Type B pancreatic cell (in vitro differentiated cells): ENCODE measurements at places on chromosomes 1 and 21.
A peak's percentile ranks its signal among the peaks of the same experiment; 100 is the strongest.

- no peak for DNase-seq
- H3K4me3 ChIP-seq: no peak overlapping the region
These were observed 5.9 kb downstream of the KIAA2013 start for GRCh38 chr1:11920239-11920903.

- H3K4me1 ChIP-seq: no peaks in the 10 kb centered on the region
- no peaks in the 10 kb centered on the region for H3K36me3 ChIP-seq
- no peak overlapping the region for H3K27ac ChIP-seq
These were observed 66.4 kb upstream of the TNFSF18 start for GRCh38 chr1:173117108-173117633.

DNA sequence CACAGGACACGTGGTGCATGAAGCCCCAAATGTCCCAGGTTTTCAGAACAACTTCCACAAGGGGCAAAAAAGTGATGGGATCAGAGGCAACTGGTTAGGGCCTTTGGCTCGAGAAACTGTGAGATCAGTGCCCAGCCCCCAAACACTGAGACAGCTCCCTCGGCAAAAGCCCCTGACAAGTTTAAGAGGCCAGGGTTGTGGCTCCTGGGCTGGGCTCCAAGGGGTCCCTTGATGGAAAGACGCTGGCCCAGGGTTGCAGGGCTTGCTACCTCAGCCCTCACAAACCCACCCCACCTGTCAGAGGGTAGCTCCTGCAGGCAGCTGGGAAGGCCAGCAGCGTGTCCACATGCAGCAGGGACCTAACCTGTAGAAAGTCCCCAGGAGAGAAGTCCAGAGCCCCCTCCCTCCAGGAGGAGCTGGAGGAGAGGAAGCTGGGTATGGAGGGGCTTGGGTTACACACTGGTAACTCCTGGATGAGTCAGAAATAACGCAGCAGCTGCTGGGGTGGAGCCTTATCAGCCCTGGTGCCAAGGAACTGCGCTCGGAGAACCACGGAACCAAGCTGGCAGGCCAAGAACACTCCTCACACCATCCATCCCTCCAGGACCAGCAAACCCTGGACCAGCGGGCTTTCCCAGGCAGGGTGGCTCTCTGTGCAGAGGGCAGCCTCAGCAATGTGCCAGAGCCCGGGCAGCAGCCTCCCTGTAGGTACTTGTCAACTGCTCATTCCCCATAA lies 37.5 kb downstream of the CTNNBIP1 start:
- no peak for DNase-seq
- peaks cover 16% of the 10 kb centered on the region for H3K4me1 ChIP-seq
- H3K27me3 ChIP-seq: no peaks in the 10 kb centered on the region
- no peak overlapping the region for H3K4me3 ChIP-seq
- H3K27ac ChIP-seq: no peak overlapping the region
- H3K36me3 ChIP-seq: no peaks in the 10 kb centered on the region

- H3K27ac ChIP-seq: no peak overlapping the region
- peaks cover 4% of the 10 kb centered on the region for H3K36me3 ChIP-seq
- H3K4me3 ChIP-seq: no peak overlapping the region
- no peak for DNase-seq
- H3K27me3 ChIP-seq: no peaks in the 10 kb centered on the region
These were observed 6.2 kb downstream of the E2F2 start for GRCh38 chr1:23524716-23525401.

- no peak overlapping the region for H3K4me3 ChIP-seq
- peaks cover 23% of the 10 kb centered on the region for H3K4me1 ChIP-seq
- DNase-seq: peak; percentile 59
- H3K27me3 ChIP-seq: no peaks in the 10 kb centered on the region
These were observed 254.4 kb downstream of the RHOU start for GRCh38 chr1:228989676-228989991.

- H3K4me3 ChIP-seq: no peak overlapping the region
- H3K36me3 ChIP-seq: no peaks in the 10 kb centered on the region
- no peaks in the 10 kb centered on the region for H3K27me3 ChIP-seq
- H3K27ac ChIP-seq: no peak overlapping the region
These were observed 48.9 kb downstream of the C4BPA start for GRCh38 chr1:207152792-207153468.

GRCh38 chr1:212368073-212368484 lies 46.6 kb downstream of the PACC1 start:
- no peak overlapping the region for H3K27ac ChIP-seq
- no peak for DNase-seq
- no peak overlapping the region for H3K4me3 ChIP-seq

- no peak overlapping the region for H3K27ac ChIP-seq
- no peaks in the 10 kb centered on the region for H3K27me3 ChIP-seq
- no peaks in the 10 kb centered on the region for H3K36me3 ChIP-seq
- H3K4me3 ChIP-seq: no peak overlapping the region
- peaks cover 14% of the 10 kb centered on the region for H3K4me1 ChIP-seq
These were observed 40.1 kb downstream of the SERTAD4 start for GRCh38 chr1:210272666-210273065.

GRCh38 chr1:181115368-181115684 lies 26.8 kb downstream of the IER5 start:
- peaks cover 49% of the 10 kb centered on the region for H3K4me1 ChIP-seq
- H3K27ac ChIP-seq: peak overlapping the region; percentile 62
- no peak overlapping the region for H3K4me3 ChIP-seq
- no peaks in the 10 kb centered on the region for H3K36me3 ChIP-seq
- peaks cover 3% of the 10 kb centered on the region for H3K27me3 ChIP-seq
- no peak for DNase-seq

DNA sequence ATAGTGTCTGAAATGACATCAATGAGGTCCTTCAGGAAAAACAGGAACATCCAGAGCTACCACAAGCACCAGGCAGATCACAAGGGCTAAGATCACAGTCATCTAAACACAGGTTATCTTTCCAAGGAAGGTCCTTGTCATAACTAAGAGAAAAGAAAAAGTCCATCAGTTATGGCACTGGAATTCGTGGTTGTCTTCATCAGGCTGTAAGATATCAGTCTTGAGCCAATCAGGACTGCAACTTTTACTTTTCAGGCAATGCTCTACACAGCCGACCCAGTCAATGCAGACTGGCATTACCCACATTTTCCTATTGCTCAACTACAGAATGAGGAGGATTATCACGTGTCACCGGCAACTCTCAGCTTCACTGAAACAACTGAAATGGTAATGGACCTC lies 26.4 kb downstream of the SORT1 start:
- no peak for DNase-seq
- no peaks in the 10 kb centered on the region for H3K27me3 ChIP-seq
- H3K36me3 ChIP-seq: peaks cover 10% of the 10 kb centered on the region
- peaks cover 5% of the 10 kb centered on the region for H3K4me1 ChIP-seq
- peak overlapping the region; percentile 89 for H3K27ac ChIP-seq

DNA sequence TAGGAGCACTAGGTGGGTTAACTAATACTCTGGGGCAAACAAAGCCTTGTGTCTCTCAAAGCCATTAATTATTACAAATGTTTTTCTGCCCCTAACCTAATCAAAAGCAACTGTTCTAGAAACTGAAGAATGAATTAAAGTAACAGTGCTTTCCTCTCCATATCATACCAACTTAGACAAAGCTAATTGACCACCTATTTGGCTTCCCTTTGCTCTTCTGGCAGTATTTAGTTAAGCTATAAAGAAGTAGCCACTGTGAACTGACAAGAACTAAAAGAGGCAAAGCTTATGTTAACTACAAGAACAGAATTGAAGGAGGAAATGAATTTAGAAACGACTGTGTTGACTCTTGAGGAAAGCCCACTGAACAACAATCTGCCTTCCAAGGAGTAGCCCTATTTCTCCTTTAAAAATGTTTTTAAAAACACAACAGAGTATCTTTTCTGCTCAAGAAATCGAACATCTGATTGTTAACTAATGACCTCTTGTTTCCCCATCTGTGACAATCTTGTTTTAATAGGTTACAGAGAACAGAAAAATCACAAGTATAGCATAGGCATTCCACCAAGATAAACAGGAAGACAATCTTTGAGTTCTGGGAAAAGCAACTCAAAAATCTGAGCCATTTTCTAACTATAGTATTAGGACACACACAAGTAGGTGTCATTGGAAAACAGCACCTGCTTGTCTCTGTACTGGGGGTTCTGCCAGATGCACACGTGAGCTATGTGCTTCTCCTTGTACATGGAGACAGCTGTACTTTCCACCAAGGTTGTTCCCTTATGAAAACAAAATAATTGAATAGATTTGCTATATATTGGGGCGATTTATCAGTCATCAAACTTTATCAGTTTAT lies 3.1 kb upstream of the EGLN1 start:
- H3K27me3 ChIP-seq: peaks cover 7% of the 10 kb centered on the region
- no peak overlapping the region for H3K27ac ChIP-seq
- H3K36me3 ChIP-seq: no peaks in the 10 kb centered on the region
- DNase-seq: no peak
- no peaks in the 10 kb centered on the region for H3K4me1 ChIP-seq
- no peak overlapping the region for H3K4me3 ChIP-seq

- H3K27me3 ChIP-seq: peaks cover 8% of the 10 kb centered on the region
- DNase-seq: no peak
- H3K4me3 ChIP-seq: no peak overlapping the region
- H3K4me1 ChIP-seq: no peaks in the 10 kb centered on the region
- no peaks in the 10 kb centered on the region for H3K36me3 ChIP-seq
These were observed 14.9 kb upstream of the MGST3 start for GRCh38 chr1:165616054-165616612.

- no peak overlapping the region for H3K4me3 ChIP-seq
- H3K27ac ChIP-seq: no peak overlapping the region
- H3K36me3 ChIP-seq: no peaks in the 10 kb centered on the region
- H3K4me1 ChIP-seq: peaks cover 5% of the 10 kb centered on the region
These were observed 9.0 kb downstream of the ADORA1 start for GRCh38 chr1:203136409-203137042.

GRCh38 chr21:41859297-41859980 lies 19.7 kb downstream of the PRDM15 start:
- DNase-seq: no peak
- H3K27ac ChIP-seq: no peak overlapping the region
- H3K4me3 ChIP-seq: no peak overlapping the region
- peaks cover 4% of the 10 kb centered on the region for H3K4me1 ChIP-seq
- no peaks in the 10 kb centered on the region for H3K27me3 ChIP-seq
- H3K36me3 ChIP-seq: peaks cover 11% of the 10 kb centered on the region

DNA sequence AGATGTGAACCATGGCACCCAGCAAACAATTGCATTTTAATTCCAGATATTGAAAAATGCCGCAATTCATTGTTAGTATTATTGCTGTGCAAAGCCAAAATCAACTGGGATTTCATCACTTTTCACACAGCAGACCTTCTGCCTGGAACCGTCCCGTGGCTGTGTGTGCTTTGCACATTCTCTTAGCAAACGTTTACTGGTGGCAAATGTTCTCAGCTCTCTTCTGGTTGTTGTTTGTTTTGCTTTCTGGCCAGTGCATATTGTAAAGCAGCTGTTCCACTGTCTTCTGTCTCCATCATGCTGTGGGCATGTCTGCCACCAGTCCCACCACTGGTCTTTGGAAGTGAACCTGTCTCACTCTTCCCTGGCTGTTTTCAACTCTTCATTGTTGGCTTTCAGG lies 19.8 kb upstream of the TTLL10 start:
- no peak for DNase-seq
- H3K27ac ChIP-seq: no peak overlapping the region
- no peaks in the 10 kb centered on the region for H3K27me3 ChIP-seq
- H3K36me3 ChIP-seq: no peaks in the 10 kb centered on the region

GRCh38 chr1:202086579-202087350 lies 36.0 kb upstream of the GPR37L1 start:
- H3K27me3 ChIP-seq: no peaks in the 10 kb centered on the region
- H3K4me3 ChIP-seq: peak overlapping the region; percentile 42
- no peaks in the 10 kb centered on the region for H3K36me3 ChIP-seq
- DNase-seq: no peak
- H3K27ac ChIP-seq: peak overlapping the region; percentile 87
- peaks cover 33% of the 10 kb centered on the region for H3K4me1 ChIP-seq

- no peak overlapping the region for H3K4me3 ChIP-seq
- no peaks in the 10 kb centered on the region for H3K27me3 ChIP-seq
- H3K27ac ChIP-seq: no peak overlapping the region
- H3K4me1 ChIP-seq: peaks cover 4% of the 10 kb centered on the region
- H3K36me3 ChIP-seq: no peaks in the 10 kb centered on the region
These were observed 85.3 kb downstream of the LEPR start for GRCh38 chr1:65505547-65506300.

DNA sequence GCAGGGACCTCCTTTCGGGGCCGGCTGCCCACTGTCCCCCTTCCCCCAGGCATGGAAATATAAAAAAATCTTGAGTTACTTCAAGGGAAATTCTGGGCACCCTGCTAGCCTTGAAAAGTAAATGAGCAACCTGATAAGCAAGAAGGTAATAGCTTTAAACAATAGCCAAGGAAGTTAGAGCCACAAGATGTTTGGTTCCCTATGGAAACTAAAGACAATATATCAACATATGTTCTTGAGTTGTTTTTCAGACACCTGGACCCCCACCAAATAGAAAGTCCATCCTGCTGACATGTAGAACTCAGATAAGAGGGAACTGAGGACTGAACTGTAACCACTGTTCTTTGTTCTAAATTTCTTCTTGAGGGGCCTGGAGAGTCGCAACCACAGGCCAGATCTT lies 19.3 kb upstream of the SLC35A3 start:
- H3K4me3 ChIP-seq: no peak overlapping the region
- no peak for DNase-seq
- no peaks in the 10 kb centered on the region for H3K27me3 ChIP-seq
- no peak overlapping the region for H3K27ac ChIP-seq
- H3K36me3 ChIP-seq: no peaks in the 10 kb centered on the region
- no peaks in the 10 kb centered on the region for H3K4me1 ChIP-seq

DNA sequence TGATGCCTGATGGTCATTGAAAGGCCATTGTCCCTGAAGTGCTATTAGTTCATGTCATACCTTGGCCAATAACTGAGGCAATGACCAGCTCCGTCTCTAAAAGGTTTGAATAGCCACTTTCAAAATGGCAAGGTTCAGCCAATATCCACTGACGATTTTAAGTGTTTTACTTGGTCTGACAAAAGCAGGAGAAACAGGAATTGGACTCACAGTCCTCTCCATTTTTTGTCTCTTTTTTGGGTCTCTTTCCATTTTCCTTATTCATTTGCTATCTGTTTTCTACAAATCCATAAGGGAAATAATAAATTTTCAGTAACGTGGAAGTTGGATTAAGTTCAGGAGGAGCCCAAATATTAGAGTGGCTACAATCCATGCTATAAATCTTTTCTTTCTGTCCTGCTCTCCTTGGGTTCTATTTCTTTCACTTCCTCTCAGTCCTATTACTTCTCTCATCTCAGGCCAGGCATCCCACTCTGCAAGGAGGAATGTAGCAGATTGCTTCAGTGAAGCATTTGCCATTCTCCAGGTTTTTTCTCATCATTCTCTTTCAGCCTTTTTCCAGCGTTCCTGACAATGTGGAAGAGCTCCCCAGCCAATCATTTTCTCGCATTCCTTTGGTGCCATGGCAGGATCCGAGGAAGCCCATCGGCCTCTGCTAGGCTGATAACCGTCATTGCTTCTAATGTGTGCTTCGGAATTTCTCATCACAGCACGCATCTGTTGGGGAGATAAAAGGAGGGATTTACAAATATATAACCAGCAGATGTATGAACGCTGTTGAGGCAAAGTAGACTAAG lies 414.5 kb downstream of the ADGRL2 start:
- no peaks in the 10 kb centered on the region for H3K27me3 ChIP-seq
- H3K27ac ChIP-seq: no peak overlapping the region
- H3K4me3 ChIP-seq: no peak overlapping the region
- H3K36me3 ChIP-seq: no peaks in the 10 kb centered on the region
